ENCODE measurements at places on chromosomes 2 and 18. TPM values are rescaled to one million over a fixed set of nuclear protein-coding genes. Genes with fewer than 3 reads are reported as not detected.

MALL gene
- total RNA-seq, result 223 TPM

SETBP1 gene
- total RNA-seq, result 16.2 TPM

SERPINB4 gene
- not detected for total RNA-seq

UGT1A10 gene
- total RNA-seq, result 54.9 TPM

SRD5A2 gene
- total RNA-seq, result not detected

THSD7B gene
- not detected for total RNA-seq

TGFBRAP1 gene
- 20.2 TPM for total RNA-seq

CERKL gene
- total RNA-seq, result not detected

RGPD8 gene
- total RNA-seq, result 8.0 TPM

DLGAP1 gene
- 2.7 TPM for total RNA-seq

TNFRSF11A gene
- 29.5 TPM for total RNA-seq

GPR35 gene
- total RNA-seq, result 244 TPM

DCDC2C gene
- not detected for total RNA-seq

SCTR gene
- total RNA-seq, result not detected
